ENCODE measurements at places on chromosomes 4 and X. TPM values are rescaled to one million over a fixed set of nuclear protein-coding genes. Genes with fewer than 3 reads are reported as not detected.

- no peak for DNase-seq
Observed at GRCh38 chrX:130682990-130683389, 220.0 kb downstream of the ENOX2 start.

DNA sequence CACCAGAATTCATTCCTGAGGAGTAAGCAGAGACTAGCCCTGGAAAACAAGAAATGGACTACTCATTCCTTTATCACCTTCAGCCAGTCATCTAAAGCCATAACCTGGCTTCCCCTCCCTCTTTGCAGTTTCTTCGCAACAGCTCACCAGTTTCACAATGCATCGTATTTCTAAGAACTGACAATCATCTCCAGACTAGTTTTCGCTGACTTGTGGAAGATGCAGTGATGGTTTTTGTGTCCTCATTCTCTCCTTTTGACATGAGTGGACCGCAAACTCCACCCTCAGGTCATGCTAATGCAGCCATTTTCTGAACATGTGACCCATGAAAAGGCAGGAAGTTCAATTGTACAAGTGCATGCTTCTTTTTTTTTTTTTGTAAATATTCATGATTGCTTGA lies 1203.5 kb downstream of the PCDH7 start:
- no peak for DNase-seq

DNA sequence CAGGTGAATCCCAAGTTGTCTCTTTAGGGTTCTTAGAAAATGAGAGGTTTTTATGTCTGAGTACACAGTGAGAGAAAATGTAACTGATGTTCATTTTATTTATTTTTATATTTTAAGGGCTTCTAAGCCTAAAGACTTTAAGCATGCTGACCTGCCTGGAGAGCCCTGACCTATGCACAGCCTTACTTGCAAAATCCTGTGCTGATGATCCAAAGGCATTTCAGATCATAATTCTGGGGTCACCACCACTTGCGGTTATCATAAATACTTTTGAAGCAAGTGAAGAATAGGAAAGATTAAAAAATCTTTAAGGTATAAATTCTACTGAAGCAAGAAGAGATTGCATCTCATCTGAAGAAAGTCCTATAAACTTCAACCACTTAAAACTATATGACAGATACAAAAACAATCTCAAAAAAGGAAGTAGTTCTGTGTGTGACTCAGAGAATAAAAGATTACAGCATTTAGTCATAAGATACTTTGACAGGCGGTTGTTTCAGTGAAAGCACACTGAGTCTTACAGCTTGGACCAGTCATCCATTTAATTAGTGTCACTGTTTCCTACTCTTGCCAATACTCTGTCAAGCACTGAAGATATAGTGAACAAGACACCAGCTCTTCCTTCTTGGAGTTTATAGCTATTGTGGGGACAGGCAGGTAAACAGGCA lies 245.2 kb upstream of the DIPK2B start:
- DNase-seq: no peak

DNA sequence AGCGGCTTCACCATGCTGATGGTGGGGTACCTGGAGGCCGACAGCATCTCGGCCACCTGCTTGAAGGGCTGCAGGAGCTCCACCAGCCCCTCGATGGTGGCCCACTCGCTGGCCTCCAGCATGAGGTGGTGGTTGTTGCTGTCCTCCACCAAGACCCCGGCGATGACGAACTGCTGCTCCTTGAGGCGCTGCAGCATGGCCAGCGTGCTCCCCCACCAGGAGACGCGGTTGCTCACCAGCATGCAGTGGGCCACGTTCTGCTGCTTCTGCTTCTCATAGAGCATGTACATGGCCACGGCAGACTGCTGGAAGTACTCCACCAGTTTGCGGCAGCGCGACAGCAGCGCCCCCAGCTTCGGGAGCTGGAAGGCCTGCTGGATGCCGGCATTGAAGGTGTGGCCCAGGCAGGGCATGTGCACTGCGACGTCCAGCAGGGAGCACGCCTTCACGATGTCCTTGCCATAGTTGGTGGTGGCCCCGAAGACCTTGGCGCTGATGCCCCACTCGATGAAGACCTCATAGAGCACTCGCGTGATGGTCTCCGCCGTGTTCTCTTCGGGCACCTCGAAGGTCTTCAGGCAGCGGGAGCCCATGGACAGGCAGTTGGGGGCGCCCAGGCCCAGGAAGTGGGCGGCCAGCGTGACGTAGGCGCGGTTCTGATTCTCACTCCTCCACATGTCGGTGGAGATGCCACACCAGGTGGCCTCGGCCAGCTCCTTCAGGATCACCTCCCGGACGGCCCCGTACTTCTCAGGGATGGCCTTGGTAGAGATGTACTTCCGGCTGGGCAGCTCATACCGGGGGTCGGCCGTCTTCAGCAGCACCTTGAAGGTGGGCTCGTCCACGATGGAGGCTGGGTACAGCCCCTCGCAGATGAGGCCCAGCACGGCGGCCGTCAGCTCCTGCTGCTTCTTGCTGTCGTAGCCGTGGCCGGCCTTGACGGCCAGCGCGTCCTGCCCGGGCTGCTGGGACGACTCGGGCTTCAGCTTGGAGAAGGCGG lies 11.0 kb downstream of the DHRSX start:
- DNase-seq: no peak

DNA sequence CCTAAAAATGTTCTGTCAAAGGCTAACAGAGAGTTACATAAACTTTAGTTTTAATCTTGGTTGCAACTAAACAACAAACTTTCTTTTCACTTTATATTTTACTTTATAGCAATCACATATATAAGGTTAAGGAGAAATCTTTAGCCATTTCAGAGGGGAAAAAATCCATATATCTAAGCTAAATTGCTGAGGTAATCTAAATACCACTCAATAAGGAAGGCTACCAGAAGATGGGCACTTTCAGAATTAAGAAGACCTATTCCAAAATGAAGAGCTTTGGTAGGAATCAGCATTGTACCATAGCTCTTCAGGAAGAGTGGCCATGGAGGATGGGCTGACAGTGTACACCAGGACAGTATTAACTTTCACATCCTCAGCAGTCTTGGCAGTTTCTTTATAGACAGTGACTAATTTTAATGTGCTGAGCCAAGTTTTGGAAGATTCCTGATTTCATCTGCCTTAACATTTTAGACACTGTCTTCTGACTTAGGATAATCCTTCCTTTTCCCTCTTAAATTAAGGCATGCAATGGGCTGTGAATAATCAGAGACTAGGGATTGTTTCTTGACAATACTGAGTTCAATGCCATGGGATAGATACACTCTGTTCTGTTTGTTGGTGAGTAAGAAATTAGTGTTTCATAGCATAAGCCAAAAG lies 7.1 kb downstream of the FAT4 start:
- DNase-seq: no peak

GRCh38 chrX:102558607-102559006 lies 40.7 kb upstream of the ARMCX5 start:
- DNase-seq: no peak

GRCh38 chrX:3815896-3816664 lies 102.6 kb upstream of the PRKX start:
- peak; percentile 61 for DNase-seq

- DNase-seq: no peak
Observed at GRCh38 chr4:38489924-38490639, 173.9 kb upstream of the KLF3 start.

GRCh38 chr4:128387600-128388351 lies 100.2 kb upstream of the PGRMC2 start:
- DNase-seq: no peak

GRCh38 chrX:2351999-2352995 lies 148.5 kb downstream of the DHRSX start:
- DNase-seq: no peak

- no peak for DNase-seq
Observed at GRCh38 chr4:10454726-10455125, 2.5 kb downstream of the ZNF518B start.

DNA sequence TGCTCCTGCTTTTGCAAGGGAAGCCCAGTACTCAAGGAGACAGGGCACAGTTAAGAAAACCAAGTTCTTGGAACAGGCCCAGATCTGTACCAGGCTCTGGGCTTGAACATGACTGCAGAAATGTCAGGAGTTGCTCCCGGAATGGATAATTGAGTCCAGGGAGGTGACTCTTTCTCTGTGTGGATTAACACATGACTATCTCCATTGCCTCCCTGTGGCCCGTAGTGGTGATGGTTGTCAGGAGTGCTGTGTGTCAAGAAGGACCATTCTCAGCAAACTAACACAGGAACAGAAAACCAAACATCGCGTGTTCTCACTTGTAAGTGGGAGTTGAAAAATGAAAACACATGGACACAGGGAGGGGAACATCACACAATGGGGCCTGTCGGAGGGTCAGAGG lies 39.9 kb downstream of the CCKAR start:
- DNase-seq: no peak

GRCh38 chrX:123871309-123871708 lies 11.5 kb downstream of the XIAP start:
- no peak for DNase-seq

- DNase-seq: peak; percentile 86
Observed at GRCh38 chr4:2402048-2402842, 16.2 kb downstream of the ZFYVE28 start.

DNA sequence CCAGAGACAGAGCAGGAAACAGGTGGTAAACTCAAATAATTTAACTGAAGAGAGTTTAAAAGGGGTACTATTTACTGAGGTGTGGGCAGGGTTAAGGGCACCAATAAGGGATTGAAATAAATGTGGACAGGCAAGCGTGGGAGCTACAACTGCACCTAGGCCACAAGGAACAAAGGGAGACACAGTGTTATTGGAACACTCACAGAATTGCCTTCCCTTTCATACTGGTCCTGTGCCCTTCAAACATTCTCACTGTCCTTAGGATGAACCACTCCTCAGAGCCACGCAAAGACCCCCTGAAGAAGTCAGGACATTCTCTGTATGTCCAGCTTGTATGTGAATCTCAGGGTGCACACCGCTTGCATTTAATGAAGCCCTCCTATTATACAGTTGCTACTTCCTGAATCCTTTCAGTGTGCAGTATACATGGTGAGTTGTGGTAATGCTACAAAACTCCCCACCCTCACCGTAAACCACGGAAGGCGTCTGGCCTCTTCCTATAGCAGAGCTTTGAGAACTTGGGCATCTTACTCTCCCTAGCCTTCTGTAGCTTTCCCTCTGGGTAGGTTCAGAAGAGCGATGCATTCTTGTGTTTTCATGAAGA lies 9.6 kb upstream of the MRPL1 start:
- peak; percentile 38 for DNase-seq

GRCh38 chrX:24979081-24979480 lies 36.7 kb downstream of the ARX start:
- DNase-seq: no peak

GRCh38 chrX:86066998-86067397 lies 19.6 kb upstream of the CHM start:
- no peak for DNase-seq

DNA sequence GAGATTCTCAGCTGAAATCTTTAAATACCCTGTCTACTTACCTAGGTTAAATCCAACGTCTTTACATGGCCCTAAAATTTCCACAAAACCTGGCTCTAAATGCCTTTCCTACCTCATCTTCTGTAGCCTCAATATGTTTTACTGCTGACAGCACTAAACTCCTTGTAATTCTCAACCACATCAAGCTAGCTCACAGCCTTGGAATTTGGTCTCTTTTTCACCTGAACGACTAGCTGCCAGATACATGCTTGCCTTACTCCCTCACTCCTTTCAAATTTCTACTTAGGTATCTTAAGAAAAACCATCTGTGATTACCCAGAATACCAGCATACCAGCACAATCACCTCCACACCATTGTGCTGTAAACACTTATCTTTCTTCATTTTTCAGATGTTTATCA lies 635.6 kb upstream of the PCDH10 start:
- no peak for DNase-seq

GRCh38 chr4:99099311-99099710 lies 10.7 kb upstream of the ADH5 start:
- no peak for DNase-seq

VCX3B gene
- not detected for total RNA-seq

PNCK gene
- total RNA-seq: not detected

PTTG2 gene
- 1.1 TPM for total RNA-seq
